ENCODE measurements at places on chromosomes 12 and 14.

DNA sequence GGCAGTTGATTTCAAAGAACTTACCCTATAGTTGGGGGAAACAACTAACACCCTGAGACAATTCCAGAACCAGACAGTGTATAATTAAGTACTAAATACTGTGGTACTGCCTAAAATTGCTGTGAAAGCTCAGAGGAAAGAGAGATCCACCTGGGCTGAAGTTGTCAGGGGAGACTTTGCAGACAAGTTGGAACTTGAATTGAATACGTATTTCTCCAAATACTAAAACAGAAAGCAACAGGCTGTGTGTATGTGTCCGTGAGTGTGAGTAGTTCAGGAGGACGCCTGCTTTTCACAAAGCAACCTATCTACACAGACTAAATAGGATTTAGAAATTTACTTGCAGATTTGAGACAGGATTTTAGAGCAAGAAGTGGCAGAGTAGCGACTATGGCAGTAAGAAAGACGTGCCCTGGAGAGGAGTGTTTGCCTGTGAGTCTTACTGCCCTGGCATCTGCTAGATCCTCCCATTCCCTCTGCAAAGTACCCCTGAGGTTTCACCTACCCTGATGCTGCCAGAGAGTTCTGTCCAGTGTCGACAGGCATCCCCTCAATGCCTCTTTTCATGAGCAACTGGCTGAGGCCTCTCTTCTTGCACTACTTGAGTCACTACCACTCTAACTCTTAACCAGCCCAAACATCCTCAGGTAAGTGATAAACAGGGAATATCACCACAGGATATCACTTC lies 37.4 kb upstream of the BMP4 start:
- DNase-seq, result no peak

GRCh38 chr14:93729993-93730392 lies 58.3 kb downstream of the PRIMA1 start:
- no peak for DNase-seq

DNA sequence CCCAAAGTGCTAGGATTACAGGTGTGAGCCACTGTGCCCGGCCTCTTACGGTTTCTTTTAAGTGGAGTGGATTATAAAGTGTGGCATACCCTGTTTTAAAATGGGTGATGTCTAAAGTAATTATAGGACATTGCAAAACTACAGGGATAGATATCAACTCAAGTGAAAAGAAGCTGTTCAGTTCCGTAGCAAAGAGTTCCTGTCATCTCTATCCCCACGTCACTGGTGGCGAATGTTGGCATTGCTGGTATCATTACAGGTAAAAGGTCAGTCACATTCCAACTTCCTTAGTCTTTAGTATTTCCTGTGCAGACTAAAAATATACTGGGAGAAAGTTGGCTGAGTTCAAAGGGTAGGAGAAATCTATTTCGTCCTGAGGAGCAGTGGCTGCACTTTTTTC lies 95.6 kb upstream of the SLC38A2 start:
- no peak for DNase-seq

DNA sequence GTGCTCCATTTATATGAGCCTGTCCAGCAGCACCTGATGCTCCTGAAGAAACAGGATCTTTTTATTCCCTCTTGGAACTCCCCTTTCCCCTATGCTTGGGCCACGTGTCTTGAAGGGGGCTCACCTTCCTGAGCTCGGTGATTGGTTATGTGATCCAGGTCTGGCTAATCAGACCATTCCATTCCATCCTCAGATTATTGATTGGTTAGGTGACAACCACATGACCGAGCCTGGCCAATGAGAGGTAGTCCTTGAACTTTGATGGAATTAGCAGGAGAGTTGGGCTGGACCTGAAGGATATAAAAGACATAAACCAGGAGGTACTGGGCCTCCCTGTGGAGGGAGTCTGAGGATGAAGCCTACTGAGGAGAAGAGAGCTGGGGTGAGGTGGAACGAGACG lies 216.6 kb upstream of the LHX5 start:
- DNase-seq, result no peak

DNA sequence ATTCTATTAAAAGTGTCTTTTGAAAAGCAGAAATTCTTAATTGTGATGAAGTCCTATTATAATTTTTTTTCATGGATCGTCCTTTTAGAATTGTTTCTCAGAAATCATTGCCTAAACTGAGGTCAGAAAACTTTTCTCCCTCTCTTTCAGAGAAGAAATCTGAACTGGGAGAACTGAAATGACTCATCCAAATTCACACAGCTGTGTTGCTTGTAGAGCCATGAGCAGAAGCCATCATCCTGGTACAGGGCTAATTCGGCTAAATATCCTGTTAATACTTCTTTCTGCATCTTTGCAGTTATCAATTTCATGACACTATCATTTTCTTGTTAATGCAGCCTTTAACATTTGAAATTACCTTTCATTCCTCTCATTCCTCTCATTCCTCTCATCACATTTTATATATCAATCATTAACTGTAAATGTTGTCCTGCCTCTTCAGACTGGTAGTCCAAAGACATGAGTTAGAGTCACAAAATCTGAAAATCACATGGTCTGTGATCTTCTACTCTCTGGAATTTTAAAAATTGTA lies 15.5 kb downstream of the SLC15A5 start:
- no peak for DNase-seq

DNA sequence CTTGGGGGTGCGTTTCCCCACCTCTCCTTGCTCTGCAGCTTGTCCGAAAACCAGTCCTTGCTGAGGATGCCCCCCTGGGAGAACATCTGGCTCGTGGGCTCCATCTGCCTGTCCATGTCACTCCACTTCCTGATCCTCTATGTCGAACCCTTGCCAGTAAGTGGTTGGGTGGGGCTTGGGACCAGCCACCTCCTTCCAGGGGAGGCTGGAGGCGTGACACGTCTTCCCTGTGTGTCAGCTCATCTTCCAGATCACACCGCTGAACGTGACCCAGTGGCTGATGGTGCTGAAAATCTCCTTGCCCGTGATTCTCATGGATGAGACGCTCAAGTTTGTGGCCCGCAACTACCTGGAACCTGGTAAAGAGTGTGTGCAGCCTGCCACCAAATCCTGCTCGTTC lies 57.5 kb downstream of the ANAPC7 start:
- no peak for DNase-seq

DNA sequence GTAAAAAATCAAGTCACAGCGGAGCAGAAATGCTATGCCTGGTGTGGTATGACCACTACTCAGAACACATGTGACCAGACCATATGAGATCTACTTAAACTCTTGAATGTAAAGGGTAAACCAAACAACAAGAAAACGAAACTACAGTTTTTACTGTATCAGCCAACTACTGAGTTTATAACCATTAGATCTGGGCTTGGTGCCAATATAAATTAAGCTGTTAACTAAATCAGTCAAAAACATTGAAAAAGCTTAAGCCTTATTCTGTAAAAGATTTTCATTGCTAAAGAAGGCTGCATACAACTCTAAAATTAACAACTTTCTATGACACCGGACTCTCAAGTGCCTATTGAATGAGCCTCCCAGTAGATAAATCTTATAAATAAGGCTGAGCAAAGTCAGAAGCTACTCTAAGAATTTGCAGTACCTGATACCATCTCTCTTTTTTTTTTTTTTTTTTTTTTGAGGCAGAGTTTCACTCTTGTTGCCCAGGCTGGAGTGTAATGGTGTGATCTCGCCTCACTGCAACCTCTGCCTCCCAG lies 35.4 kb downstream of the SPTLC2 start:
- DNase-seq, result no peak

GRCh38 chr12:57193706-57194245 lies 22.8 kb upstream of the NXPH4 start:
- DNase-seq, result no peak

DNA sequence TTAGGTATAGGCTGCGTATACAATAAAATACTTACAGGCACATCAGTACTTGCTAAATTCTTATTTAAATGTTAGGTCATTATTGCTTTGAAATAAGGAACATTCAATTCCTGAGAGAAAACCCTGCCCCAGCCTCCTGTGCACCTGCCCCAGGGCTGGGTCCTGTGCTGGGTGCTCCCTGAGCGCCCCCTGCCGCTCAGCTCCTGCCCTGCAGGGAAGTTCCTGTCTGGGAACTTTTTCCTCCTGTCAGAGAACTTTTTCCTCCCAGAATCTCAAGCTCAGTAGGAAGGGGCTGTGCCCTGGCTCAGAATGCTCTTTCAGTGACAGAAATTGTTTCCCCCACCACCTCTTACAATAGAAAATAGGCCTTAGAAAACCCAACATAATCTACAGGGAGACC lies 751.1 kb downstream of the TMEM121 start:
- DNase-seq, result no peak

DNA sequence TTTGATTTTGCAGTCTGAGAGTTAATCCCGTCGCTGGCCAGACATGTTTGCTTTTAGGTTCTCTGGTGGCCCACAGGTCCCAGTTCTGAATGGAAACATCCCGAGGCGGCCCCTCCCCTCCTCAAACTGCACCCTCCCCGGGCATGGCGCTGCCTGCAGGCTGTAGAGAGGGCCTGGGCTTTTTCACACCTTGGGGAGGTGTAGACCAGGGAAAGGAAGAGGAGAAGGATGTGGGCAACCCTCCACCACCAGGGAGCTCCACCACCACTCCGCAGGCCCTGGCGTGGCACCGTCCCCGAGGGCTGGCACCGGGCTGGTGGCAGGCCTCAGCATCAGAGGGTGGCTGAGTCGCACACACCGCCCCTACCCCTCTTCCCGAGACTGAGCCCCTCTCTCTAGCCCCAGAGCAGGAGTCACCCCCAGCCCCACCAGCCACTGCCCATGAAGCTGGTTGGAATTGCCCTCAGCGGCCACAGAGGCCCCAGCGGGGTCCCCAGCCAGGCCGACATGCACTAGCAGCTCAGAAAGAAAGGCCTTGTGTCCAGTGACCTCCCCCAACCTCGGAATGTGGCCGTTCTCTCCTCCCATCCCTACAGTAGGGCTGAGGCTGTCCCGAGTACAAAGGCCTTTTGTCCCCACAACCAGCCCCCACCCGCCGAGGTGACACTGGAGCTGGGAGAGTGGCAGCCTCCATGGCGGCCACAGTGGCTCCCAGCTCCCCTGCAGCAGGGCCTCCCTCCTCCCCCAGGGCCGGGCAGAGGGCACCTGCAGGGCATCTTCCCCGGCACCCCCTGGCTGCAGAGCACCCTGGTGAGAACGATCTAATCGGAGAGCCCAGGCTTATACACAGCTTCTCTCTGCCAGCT lies 23.5 kb upstream of the INF2 start:
- DNase-seq, result no peak

DNA sequence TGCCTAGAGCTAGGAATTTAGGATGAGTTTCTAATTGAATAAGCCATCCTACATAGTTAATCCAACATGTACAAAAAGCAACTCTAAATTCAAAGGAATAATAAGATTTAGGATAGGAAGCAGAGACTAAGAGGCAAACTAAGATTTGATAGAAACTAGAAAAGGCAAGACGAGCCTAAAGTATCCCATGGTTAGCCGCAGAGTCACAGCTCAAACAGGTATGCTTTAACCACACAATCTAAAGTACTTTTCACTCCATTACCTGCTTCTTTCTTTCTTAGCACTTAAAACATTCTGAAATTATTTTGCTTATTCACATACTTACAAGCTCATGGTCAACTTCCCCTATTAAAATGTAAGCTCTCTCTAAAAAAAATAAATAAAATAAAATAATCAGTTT lies 51.8 kb downstream of the OTOGL start:
- no peak for DNase-seq

DNA sequence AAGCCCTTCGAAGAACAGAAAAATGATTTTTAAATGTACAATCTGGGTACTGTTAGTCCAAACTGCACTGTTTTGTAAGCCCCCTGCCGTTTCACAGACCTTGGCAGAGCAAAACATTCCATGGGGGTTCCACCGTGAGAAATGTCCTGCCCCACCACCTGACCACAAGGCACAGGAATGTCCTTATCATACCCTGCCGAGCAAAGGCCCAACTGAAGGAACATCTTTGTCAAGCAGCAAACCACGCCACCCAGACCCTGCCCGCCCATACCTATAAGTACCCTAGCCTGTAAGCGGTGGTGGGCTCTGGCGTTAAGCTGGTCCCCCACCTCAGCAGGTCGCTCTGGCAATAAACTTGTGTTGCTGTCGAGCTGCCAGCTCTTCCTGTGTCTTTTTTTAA lies 181.6 kb upstream of the PZP start:
- DNase-seq, result no peak
